Kidney epithelial cell (primary cell): ENCODE measurements at places on chromosomes 12 and 14. TPM values are rescaled to one million over a fixed set of nuclear protein-coding genes. Genes with fewer than 3 reads are reported as not detected.

Gene AGAP2
- under 0.01 TPM in 1 of 2 replicates, not detected in the other for total RNA-seq

Gene CPM
- 12.7 and 14.6 TPM in 2 replicates for total RNA-seq

Gene SLC22A17
- 7.8 and 13.1 TPM in 2 replicates for total RNA-seq

Gene DHRS2
- total RNA-seq, result 3.6 and 5.8 TPM in 2 replicates

Gene NR4A1
- 9.2 and 11.2 TPM in 2 replicates for total RNA-seq

Gene RPGRIP1
- total RNA-seq, result not detected in 2 replicates

Gene MMP14
- total RNA-seq, result 650 and 669 TPM in 2 replicates

Gene GLIPR1L1
- not detected in 2 replicates for total RNA-seq
